ENCODE measurements at places on chromosomes 7 and 10.

- no peak for DNase-seq
Observed at GRCh38 chr10:100744987-100745881, at the start of gene PAX2. TSS of gene PAX2 (plus strand) at chr10:100745582. CDS start at chr10:100746261, 679 bp downstream.

DNA sequence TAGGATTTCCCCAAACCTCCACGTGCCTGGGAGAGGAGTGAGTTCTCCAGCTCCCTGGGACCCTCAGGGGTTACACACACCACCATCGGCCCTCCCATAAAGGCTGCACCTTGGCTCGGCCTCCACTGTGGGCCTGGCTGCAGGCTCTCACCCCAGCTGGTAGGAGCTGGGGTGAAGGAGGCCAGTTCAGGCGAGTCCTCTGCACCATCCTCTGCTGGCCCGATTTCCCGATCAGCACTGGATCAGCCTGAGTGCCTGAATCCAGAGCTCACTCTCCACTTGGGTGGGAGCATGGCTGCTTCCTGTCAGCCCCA is 115.1 kb upstream of the RET start:
- no peak for DNase-seq

- no peak for DNase-seq
Observed at GRCh38 chr7:158416283-158416933, 171.2 kb downstream of the PTPRN2 start.

GRCh38 chr10:122368502-122369254 is 5.8 kb upstream of the PLEKHA1 start:
- no peak for DNase-seq

DNA sequence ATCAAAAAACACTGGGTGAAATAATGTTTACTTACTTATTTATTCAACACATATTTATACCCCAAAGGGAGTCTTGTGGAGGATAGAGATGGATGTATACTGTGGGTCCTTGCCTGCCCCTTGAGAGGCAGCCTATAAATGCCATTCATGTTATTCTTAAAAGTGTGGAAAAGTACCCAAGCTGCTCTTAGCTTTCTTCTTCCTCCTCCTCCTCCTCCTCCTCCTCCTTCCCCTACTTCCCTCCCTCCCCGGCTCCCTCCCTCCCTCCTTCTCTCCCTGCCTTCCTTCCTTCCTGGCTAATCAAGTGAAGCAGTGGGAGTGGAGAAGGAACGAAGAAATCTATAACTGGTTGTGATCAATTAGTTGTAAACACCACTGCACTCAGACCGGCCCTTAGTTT is 21.2 kb upstream of the IGF2BP3 start:
- no peak for DNase-seq

DNA sequence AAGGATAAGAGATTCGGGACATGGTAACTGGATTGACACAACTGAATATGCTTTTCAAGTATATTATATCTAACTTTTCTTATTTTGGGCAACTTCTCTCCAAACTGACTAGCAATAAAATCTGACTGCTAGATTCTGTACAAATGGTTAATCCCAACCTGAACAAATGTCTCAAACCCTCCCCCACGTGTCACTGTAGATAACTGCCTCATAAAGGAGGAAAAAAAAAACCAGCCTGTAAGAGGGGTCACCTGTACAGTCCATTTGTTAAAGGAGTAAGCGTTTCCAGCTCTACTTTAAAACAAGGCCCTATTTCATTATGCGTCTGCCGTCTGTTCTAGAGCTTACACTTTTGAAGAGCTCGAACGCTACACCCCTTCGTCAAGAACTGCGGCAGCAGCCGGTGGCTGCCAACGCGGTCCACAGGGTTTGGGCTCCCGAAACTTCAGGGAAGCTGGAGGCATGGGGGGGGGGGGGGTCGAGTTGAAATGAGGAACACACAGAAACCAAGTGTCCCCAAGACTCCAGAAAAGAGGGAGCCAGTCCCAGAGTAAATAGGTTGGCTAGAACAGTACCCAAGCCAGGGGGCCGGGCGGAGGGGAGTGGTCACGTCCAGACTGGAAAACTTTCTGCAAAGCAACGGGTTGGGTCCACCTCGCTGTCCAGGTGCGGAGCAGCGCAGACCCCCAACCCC is 492 bp downstream of the COG5 start:
- DNase-seq: peak; percentile 60

DNA sequence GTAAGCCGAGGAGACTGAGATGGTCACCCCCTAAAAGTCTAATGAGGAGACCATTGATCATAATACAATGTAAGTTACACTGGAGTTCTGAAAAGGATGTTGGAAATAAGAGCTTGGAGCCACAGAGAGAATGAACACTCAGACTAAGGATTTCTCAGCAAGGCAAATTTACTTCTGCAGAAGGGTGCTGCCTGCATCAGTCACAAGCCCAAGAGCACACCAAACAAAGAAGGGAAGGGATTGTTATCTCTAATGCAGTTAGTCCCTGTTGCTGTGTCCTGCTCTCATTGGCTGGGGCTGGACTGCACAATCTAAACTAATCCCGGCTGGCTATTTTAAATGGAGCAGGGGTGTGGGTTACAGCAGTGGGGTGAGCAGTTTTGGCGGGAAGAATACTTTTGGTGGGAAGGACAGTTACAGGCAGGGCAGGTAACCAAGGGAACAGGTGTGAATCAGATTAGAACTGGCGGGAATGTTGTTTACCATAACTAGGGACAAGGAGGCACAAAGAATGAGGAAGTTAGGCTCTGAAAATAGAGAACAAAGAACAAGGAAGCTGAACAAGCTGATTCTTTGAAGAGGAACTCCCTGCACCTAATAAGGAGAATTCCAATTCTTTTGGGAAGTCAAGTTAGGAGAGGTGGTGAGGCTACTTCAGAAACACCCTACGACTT is 30.3 kb upstream of the TRIM24 start:
- DNase-seq: no peak

DNA sequence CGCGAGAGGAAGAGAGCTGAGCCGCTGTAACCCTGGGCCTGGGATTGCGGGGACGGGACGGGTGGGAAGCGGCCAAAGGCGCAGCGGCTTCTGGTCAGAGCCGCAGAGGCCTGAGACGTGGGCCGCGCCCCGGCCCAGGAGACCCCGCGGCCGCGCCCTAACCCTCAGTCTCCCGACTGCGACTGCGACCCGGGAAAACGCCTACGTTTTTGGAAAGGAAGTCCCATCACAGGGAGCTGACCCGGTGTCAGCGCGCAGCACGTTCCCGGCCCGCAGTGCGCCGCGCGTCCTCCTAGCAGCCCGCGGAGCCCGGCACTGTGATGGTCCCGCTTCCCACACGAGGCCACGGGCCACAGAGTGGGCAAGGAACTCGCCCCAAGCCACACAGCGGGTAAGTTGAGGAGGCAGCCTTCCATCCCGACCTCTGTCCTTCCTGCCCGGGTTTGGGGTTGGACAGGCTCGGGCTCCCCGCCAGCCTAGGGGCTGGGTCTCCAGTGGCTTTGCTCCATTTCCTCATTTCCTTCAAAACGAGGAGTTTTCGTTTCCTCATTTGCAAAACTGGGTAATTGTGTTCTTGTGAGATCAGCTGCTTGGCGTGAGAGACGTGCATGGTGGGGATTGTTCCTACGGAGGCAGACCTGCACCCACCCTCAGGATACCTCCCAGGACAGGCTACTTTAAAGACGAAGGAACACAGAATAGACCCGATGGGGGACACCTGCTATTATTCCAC is 1.2 kb downstream of the GPNMB start:
- no peak for DNase-seq

- DNase-seq: no peak
Observed at GRCh38 chr10:88150339-88150738, 286.9 kb downstream of the PTEN start.

DNA sequence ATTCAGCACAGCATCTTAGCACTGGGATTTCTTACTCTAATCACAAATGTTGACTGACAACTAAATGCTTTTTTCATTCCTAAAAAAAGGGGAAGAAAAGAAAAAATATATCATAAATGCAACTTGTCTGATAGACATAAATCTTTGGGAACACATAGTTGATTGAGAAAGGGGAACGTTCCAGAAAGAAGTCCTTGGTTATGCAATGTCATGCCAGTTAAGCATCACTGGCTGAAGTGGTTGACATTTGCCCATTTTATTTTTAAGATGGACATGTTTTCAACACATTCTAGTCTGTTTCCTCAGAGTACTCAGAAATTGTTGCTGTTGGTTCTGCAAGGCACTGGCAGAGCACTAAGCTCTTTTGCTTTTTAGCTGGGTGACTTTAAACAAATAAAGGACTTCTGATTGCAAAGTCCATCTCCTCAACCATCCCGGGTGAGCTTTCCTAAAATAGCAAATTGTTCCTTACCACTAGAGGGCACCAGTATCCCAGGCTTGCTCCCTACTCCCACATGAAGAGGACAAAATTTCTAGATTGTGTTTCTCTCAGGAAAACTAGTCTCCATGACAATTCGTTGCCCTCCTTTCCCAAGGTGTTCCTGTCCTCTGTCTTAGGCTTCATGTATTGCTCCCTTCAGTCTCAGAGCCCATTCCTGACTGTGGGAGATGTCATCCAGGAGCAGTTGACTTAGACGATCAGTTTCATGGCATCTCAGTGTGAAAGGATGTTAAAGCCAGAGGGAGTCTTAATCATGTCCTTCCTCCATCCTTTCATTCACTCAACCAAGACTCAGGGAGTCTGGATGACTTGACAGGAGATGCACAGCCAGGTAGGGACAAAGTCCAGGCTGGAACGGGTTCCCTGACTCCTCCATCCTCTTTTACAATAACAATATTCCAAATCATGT is 23.9 kb downstream of the OPALIN start:
- peak; percentile 41 for DNase-seq

- no peak for DNase-seq
Observed at GRCh38 chr7:46741938-46742540, 821.0 kb upstream of the IGFBP3 start.

DNA sequence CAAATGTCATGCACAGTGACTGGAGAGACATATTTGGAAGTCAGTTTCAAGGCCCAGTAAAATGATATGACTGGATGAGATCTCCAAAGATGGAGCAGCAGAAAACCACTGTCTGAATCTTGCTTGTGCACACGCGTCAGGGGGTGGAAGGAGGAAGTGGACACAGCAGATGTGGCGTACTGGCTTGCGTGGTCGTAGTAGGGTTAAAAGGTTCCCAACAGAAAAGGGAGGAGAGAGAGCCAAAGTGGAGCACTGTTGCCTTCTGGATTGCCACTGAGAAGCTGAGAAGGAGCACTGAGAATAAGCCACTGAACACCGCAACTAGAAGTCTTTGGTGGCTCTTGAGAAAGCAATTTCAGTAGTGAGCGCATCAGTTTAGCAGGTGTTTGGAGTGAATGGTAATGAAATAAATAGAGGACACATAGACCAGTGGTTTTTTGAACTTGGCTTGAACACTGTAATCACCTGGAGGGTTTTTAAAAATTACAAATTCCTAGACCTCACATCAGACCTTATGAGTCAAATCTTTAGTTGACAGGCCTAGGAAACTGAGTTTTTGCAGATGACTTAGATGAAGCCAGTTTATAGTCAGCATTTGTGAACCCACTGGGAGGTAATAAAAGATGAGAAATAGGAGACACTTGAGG is 227.3 kb downstream of the PTEN start:
- no peak for DNase-seq

GRCh38 chr7:81873559-81873958 is 103.7 kb upstream of the HGF start:
- DNase-seq: no peak

GRCh38 chr10:93852476-93853095 is 41.2 kb upstream of the SLC35G1 start:
- no peak for DNase-seq

GRCh38 chr7:21617513-21617912 is 74.7 kb downstream of the DNAH11 start:
- DNase-seq: no peak

DNA sequence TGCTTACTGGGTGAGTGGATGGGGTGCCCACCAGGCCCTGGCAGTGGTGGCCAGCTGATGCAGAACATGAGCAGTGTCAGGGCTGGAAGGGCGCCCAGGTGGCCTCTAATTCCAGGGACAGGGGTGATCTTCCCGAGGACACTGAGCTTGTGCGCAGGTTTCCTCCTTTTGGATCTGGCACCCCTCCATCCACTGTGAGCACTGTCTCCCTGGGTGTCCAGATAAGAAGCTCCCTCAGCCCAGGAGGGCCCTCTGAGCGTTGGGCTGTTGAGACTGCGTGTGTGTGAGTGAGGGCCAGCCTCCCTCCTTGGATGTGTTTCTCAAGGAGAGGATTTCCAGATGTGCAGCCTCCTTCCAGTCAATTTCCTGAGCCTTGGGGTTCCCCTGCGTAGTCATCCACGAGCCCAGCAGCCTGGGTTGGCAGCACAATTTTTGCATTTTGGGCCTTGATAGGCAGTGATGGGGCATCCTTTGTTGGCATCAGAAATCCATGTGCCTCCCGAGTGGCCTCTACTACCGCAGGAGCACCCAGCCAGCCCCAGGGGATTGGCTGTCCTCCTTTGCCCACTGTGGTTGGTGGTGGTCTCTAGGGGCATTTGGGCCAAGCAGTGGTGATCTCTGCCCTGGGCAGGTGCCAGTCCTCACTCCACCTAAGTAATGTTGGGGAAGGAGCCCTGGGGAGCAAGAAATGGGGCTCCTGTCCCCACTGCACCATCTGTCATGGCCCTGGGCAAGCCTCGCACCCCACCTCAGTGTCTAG is 20.9 kb upstream of the BTBD16 start:
- DNase-seq: no peak

DNA sequence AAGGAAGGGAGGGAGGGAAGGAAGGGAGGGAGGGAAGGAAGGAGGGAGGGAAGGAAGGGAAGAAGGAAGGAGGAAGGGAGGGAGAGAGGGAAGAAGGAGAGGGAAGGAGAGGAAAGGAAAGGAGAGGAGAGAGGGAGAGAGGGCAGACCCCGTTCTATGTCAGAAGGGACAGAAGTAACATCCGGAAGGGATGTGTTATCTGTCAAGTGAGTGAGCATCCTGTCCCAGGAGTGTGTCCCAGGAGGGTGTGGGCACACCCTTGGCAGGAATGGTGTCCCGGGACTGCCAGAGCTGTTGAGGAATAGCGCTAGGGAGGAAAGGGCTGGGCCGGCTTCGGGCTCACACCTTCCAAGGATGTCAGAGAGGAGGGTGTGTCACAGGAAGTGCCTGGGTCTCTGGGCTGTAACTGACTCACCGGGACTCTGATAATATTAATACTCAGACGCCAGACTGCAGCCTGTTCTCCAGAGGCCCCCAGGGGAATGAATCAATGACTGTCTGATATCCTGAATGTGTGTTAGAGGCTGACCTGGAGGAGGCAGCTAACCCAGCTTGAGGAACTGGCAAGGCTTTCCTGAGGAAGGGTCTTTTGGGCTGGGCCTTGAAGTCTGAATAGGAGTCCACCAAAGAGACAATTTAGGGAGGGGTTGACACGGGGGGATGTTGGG is 125.6 kb upstream of the TNRC18 start:
- peak; percentile 42 for DNase-seq

GRCh38 chr7:150947241-150947745 is 30.8 kb downstream of the KCNH2 start:
- DNase-seq: no peak

DNA sequence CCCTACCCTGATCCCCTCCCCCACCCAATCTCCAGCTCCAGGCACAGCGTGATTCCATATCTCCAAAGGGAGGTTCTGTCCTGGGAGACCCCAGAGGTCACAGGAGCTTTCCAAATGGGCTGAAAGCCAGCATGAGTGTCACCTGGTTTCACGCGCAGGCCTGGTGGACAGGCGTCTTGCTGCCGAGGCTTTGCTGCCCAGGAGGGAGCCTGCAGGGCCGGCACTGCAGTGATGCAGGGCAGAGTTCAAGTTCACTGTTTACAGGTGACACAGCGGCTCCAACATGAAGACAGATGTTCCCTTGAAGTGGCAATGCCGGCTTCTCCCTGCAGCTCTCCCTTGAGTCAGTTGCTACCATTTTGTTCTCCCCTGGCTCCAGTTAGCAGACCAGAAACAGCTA is 104.3 kb downstream of the TCERG1L start:
- DNase-seq: no peak

- DNase-seq: no peak
Observed at GRCh38 chr10:4648999-4649398, 177.0 kb upstream of the AKR1E2 start.

All from hematopoietic multipotent progenitor cell treated with erythropoietin and hydrocortisone succinate and interleukin-3 and kit ligand, for 8 days (in vitro differentiated cells).